ENCODE measurements at places on chromosomes 4 and X. TPM values are rescaled to one million over a fixed set of nuclear protein-coding genes. Genes with fewer than 3 reads are reported as not detected.
A peak's percentile ranks its signal among the peaks of the same experiment; 100 is the strongest.

Gene NSUN7
- total RNA-seq: 1.0 TPM

Gene SMR3B
- not detected for total RNA-seq

GRCh38 chr4:40621592-40622512, 7.8 kb downstream of the RBM47 start:
- H3K36me3 ChIP-seq: peaks cover 7% of the 10 kb centered on the region
- DNase-seq: peak; percentile 43
- H3K4me3 ChIP-seq: no peak overlapping the region
- peaks cover 21% of the 10 kb centered on the region for H3K27me3 ChIP-seq
- peaks cover 45% of the 10 kb centered on the region for H3K4me1 ChIP-seq

Gene KLHL5
- total RNA-seq: 36.6 TPM
